ENCODE measurements at places on chromosomes 3 and 15.

DNA sequence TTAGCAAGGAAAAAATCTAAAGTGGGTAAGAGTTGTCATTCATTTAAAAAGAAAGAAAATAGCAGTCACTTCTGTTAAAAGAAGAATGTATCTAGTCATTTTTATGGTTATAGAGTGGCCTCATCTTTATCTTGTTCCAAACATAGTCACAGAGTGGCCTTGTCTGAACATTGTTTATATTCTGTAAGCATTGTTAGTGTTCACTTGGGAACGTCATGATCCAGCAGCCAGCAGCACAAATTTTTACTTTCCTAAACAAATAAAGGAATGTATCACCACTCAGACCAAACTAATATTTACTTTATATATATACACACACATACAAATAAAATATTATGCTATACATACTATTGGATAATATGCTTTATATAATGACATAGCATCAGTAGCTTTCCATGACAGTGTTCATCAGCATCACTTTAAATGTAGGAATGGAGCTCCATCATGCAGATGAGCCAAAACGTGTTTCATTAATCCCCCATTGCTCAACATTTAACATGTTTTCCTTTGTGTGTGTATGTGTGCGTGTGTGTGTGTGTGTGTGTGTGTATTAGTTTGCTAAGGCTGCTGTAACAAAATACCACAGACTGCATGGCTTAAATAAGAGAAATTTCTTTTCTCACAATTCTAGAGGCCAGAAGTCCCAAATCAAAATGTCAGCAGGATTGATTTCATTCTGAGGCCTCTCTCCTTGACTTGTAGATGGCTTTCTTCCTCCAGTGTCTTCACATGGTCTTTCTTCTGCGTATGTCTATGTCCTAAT, 39.6 kb upstream of the GYG1 start:
- no peak for DNase-seq

- DNase-seq: peak; percentile 93
Measured at GRCh38 chr15:66707310-66708082, 5.5 kb downstream of the SMAD6 start.

- no peak for DNase-seq
Measured at GRCh38 chr3:13637953-13638352, 89.0 kb downstream of the FBLN2 start.

- no peak for DNase-seq
Measured at GRCh38 chr3:135803028-135803692, 162.4 kb upstream of the PPP2R3A start.

GRCh38 chr3:111954228-111954990, 24.4 kb upstream of the ABHD10 start:
- DNase-seq: no peak

DNA sequence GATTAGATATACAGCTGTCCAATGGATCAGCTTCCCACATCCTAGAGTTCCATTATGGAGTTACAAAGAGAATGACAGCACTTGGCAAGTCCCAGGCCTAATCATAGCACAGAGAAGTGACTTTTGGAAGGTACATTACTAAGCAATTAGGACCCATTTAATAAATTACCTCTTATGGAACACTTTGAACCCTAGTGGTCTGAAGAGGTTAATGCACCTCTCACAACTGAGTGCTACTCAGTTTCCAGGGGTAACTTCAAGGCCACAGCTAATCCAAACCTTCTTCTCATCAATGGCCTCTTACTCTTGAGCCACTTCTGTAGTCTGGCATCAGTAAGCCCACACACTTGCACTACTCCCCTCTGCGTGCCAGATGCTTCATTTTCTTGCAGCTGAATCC, 34.9 kb upstream of the MEIS2 start:
- peak; percentile 49 for DNase-seq
